ENCODE measurements at places on chromosomes 11 and 22.

GRCh38 chr11:72758690-72759389 is 6.6 kb upstream of the ARAP1 start:
- no peak for DNase-seq

- no peak for DNase-seq
Measured at GRCh38 chr11:88345949-88346348, 8.4 kb upstream of the CTSC start.

GRCh38 chr11:107691000-107691750 is 20.7 kb downstream of the SLN start:
- DNase-seq: no peak

DNA sequence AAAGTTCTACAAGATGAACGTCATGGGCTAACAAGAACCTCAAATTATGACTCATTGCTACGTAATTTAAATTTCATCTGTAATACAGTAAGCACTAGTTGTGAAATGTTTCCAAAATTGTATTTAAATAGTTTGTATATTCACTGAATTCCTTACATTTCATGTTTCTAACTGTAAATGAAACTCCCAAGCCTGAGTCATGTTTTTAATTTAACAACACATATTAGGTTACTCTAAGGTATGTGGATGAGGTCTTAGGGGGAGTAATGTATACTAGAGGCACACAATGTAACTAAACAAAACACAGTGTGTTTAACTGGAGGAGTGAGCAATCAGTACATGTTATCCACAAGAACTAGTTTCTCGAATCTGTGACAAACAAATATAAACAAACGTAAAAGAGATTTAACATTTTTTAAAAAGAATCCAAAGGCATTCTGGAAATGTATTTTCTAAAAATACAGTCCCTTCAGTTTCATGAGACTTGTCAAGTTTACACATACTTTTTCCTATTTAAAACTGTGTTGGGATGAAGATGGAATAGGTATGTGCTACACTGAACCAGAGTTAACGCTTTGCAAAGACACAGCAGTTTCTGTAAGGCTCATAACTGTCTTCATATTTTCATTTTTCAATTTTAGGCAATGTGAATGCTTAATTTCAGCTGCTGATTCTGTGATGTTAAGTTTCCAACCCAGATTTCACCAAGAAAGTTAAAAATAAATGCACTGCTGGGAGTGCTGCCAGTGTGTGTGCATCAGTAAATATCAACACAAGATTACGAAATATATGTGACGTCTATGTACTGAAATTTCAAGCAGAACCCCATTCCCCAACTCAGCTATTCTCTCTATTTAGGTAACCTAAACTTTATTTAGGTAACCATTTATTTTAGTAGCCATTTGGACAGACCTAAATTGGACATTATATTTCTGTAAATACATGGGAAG is 52.6 kb downstream of the PITPNB start:
- DNase-seq: no peak

Data from activated naive CD8-positive, alpha-beta T cell treated with anti-CD3 and anti-CD28 coated beads, Interleukin-2, amount 50 U/mL, for 16 hours (primary cell).